ENCODE measurements at places on chromosomes 5 and 9.

- no peak for DNase-seq
These were observed 88.6 kb downstream of the ANKRD31 start for GRCh38 chr5:75148051-75148450.

GRCh38 chr5:78260771-78261170, 33.7 kb downstream of the AP3B1 start:
- DNase-seq = no peak

- no peak for DNase-seq
These were observed 550.1 kb upstream of the CDH18 start for GRCh38 chr5:20537911-20538703.

GRCh38 chr5:90792725-90793124, 234.1 kb downstream of the ADGRV1 start:
- DNase-seq = no peak

DNA sequence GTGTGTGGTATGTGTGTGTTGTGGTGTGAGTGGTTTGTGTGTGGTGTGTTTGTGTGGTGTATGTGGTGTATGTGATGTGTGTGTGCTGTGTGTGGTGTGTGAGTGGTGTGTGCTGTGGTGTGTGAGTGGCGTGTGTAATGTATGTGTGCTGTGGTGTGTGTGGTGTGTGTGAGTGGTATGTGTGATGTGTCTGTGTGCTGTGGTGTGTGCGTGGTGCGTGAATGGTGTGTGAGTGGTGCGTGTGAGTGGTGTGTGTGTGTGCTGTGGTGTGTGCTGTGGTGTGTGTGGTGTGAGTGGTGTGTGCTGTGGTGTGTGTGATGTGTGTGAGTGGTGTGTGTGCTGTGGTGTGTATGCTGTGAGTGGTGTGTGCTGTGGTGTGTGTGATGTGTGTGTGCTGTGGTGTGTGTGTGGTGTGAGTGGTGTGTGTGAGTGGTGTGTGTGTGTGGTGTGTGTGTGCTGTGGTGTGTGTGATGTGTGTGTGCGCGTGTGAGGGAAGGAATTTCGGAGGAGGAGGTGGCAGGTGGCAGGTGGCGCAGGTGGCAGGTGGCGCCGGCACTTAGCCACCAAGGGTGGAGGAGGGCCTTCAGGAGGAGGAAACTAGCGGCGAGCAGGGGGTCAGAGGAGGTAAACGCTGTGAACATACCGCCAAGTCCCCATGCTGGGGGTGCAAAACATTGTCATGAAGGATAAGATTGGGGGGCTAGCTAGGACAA, 191.8 kb downstream of the MELK start:
- no peak for DNase-seq

- DNase-seq = no peak
These were observed 10.6 kb downstream of the IFNA1 start for GRCh38 chr9:21450733-21451394.

DNA sequence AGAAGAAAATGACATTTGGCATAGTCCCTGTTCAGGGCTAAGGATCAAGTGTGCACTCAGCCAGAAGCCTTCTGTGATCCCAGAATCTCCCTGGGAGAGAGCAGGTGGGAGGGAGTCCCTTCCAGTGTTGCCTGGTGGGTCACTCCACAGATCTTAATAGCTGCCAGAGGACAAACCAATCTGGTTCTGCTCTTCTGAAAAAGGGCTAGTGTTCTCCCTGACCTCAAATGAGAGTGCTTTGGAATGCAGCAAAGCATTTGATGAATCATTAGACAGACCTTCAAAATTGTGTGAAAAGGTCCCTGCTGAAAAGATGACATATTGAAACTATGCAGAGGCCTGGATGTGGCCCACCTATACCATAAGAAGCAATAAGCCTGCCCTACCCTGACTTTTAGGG, 339.7 kb downstream of the TMEM232 start:
- DNase-seq = peak; percentile 87

GRCh38 chr9:13900449-13900848, 413.5 kb downstream of the NFIB start:
- DNase-seq = no peak

GRCh38 chr9:115025721-115026120, 92.2 kb downstream of the TNC start:
- no peak for DNase-seq

- DNase-seq = peak; percentile 59
These were observed 781 bp upstream of the COL23A1 start for GRCh38 chr5:178590924-178591423.

DNA sequence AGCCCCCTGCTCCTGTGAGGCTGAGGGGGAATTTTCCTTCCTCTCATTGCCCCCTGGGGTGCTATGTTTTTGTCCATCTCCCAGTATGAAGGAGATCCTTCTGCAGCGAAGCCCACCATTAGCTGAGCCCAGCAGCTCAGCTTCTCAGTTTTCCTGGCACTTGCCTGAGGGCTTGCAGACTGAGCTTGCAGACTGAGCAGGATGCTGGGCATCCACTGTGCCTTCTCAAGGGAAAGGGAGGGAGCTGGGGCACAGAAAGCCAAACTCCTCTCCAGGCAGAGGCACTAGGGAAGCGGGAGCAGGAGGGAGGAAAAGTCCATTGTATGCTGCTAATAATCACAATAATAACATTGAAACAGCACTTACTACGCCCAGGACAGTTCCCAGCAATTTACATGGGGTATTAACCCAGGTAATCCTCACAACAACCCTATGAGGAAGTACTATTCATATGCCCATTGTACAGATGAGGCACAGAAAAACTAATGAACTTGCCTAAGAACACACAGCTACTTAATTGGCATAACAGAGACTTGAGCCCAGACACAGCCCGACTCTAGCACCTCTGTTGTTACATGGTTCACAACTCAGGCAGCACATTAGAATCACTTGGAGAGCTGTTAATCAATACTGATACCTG, 86.9 kb upstream of the SSBP2 start:
- no peak for DNase-seq

DNA sequence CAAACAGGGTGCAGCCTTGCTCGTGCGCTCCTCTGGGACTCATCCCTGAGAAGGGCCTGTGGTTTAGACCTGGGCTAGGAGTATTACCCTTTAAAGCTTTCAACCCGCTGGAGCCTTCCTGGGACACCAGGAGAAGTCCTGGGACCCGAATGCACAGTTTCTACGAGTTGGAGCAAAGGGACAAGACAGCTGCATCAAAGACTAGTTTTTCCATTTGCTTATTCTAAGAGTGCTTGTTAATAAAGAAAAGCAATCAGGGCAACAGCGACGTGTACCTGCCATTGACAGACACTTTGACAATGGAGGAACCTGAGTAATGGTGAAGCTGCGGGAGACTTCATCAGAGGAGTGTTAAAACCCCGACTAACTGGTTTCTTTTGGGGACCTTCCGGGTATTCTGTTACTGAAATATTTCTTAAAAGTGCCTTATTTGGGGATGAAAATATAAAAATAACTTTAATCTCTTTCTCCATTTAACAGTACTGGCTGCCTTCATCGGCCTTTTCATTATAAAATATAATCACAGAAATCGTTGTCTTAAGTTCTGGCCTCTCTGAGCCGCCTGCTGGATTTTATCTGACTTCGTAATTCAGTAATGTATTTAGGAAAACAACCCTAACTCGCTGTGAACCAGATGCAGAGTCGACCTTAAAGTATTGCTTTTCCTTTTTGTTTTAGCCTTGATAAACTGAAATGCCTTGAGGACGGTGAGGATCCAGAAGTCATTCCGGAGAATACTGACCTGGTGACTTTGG, 732 bp downstream of the SNAPC3 start:
- peak; percentile 33 for DNase-seq

DNA sequence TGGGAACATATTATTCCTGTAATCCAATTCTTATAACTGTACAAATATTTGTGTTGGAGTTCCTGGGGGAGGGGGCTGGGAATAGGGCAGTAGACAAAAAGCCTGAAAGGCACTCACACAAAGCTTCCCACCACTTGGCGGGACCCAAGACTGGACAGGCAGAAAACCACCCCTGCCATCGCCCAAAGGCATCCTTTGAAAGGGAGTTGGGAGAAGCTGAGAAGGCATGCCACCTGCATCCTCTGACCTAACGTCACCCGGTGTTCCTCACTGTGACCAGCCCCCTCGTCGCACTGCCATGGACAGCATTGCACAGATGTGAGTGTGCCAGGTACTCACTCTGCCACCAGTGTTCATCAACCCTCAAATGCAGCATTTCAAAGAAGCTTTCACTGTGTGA, 80.6 kb upstream of the SMIM23 start:
- DNase-seq = no peak

- DNase-seq = no peak
These were observed 32.5 kb downstream of the IDNK start for GRCh38 chr9:83655433-83655832.

GRCh38 chr5:23991406-23991805, 484.0 kb downstream of the PRDM9 start:
- DNase-seq = no peak

GRCh38 chr5:142405814-142406395, 81.1 kb upstream of the SPRY4 start:
- no peak for DNase-seq

DNA sequence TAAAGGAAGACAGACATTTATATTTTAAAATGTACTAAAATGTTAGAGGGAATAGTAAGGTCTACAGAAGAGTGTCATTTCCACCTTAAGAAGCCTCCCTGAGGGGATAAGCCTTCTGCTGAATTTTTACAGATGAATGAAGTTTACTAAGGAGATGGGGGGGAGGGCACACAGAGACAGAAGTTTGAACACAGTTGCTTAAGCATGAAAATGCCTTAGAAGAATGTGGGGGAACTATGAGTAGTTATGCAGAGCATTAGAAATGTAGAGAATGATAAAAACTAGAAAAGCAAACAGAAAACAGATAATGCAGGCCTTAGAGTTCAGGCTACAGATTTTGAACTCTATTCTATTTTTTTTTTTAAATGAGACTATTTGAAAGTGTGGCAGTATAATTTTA, 232.2 kb upstream of the VLDLR start:
- no peak for DNase-seq

- DNase-seq = peak; percentile 90
These were observed 18.1 kb upstream of the SSBP2 start for GRCh38 chr5:81768935-81769452.

GRCh38 chr5:115335301-115335700, 38.8 kb upstream of the CCDC112 start:
- DNase-seq = no peak

- DNase-seq = no peak
These were observed 7.9 kb upstream of the SYK start for GRCh38 chr9:90793729-90794128.

DNA sequence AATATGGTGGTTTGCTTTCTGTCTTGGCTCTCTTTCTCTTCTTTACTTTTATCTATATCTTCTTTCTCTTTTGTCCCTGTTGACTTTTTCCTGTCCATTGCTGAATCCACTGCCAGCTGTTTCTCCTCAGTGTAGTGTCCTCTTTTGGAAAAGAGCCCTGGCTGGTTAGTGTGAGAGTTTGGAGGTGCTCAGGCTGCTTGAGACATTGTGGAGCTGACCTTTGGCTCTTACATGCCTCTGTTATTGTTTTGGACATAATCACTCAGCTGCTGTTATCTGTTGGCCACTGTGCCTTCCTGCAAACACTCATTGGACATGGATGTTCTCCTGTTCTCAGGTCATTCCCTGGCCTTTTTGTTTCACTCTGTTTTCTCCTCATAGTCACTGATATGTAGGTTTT, 295.4 kb upstream of the RIOK2 start:
- DNase-seq = no peak

DNA sequence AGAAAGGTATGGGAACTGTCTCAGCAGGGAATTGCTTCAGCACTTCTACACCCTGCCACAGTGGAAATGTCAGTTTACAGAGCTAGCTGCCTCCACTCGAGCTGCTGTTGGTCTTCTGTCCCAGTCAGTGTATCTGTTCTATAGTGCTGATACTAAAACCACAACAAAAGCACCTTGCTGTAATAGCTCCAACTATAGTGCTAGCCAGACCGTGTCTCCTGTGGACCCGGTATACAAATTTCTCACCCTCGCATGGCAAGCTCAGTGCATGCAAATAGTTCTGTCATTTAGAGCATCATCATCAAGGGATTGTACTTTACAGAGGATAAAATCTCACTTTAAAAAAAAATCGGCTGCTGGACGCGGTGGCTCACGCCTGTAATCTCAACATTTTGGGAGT, 51.5 kb upstream of the IQGAP2 start:
- no peak for DNase-seq

GRCh38 chr5:95884511-95884910, 62.0 kb upstream of the GLRX start:
- DNase-seq = no peak

GRCh38 chr5:112023766-112024165, 266.8 kb upstream of the NREP start:
- DNase-seq = no peak

- DNase-seq = peak; percentile 21
These were observed 145.7 kb downstream of the EBF1 start for GRCh38 chr5:158953929-158954534.

DNA sequence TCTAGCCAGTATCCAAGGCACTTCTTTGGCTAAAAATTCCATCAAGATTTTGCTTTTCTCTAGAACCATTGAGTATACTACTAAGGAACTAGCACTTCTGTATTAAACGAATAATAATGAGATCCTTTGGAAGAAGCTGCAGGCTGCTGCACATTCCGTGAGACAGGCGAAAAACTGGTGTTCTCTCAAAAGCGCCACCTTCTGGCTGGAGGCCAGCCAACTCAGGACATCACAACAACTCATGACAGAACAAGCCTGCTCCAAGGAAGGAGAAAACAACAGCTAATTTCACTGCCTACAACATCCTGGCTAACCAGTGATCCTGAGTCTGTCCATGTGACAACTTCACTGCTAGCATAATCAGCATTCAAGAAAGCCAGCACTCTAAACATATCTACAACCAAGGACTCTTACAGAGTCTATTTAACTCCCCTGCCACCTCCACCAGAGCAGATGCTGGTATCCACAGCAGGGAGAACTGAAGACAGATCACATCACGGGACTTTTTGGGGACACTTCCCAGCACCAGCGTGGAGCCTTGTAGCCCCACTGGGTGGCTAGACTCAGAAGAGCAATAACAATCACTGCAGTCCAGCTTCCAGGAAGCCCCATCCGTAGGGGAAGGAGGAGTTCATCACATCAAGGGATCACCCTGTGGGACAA, 150.5 kb downstream of the YTHDC2 start:
- DNase-seq = no peak

GRCh38 chr5:143014017-143014651, 244.0 kb downstream of the ARHGAP26 start:
- no peak for DNase-seq

DNA sequence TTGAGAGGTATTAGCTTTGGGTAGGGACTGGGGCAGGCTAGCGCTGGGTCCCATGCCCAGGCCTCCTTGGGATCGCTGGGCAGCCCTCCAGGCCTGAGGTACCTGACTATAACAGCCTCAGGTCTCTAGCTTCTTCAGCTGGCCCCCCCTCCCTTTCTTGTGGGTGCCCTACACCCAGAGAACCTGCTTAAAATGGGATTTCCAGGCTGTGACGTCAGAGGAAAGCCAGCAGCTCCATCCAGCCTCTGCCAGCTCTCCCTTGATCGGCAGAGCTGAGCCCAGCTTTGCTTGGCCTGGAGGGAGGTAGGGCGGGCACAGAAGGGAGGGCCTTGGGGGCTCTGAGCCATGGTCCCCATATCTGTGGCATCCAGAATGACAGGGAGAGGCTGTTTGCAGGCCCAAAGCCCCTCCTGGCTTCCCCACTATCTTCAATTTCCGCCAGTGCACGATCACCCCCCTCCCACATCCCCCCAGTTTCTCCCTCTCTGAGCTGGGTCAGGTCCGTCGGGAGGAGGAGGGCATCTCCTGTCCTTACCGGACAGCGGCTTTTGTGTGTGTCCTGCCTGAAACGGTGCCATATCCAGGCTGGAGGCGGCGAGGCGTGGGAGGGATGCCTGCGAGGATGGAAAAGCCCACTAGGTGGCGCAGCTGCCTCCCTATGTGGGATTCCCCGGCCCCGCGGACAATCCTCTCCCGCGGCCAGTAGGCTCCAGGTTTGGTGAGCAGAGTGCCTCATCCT, 10.8 kb downstream of the REEP2 start:
- peak; percentile 97 for DNase-seq

GRCh38 chr5:112367400-112367799, 51.7 kb downstream of the EPB41L4A start:
- DNase-seq = no peak
